Frontal cortex (tissue), 4 donors: ENCODE measurements at places on chromosomes 6 and 20.

DNA sequence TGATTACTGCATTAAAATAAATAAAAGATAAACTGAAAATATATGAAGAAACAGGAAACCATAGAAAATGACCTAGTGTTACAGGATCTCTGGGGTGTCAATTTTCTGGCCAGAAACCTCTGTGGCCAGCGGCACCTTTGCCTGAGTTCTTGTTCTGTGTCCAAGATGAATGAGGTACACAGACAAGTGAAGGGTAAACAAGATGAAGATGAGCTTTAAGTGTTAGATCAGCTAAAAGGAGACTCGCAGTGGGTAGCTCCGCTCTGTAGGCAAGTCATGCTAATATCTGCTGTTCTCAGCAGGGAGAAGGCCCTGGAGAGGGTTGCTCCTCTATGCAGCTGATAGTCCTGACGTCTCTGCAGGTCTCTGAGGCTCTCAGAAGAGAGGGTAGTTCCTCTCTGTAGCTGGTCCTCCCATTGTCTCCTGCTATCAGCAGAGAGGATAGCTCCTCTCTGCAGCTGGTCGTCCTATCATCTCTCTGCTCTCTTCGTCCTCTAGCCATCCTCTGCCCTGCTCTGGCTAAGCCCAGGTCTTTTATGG, 35.9 kb upstream of the TBC1D22B start:
- no peak for DNase-seq

- DNase-seq, result no peak
These were observed 5.2 kb upstream of the HINT3 start for GRCh38 chr6:125951323-125951722.

DNA sequence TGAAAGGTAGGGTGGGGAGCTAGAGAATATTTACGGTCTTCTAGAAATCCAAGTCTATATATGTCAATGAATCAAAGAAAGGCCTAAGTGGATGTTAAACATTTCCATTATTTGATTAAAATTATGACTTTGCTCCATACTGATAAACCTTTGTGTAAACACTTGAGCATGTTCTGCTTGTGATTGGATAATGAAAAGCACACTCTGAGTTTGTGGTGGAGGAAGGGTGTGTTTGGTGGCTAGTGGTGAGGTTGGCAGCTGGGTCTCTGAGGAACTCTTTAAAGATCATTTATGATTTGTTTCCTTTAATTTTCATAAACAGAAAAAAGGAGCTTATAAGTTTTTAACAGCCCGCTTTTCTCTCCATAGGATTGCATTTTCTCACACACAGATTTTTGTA, 84.7 kb downstream of the RFPL4B start:
- no peak for DNase-seq

- no peak for DNase-seq
These were observed 144.9 kb downstream of the TFAP2A start for GRCh38 chr6:10269814-10270472.

- DNase-seq, result no peak
These were observed 3.5 kb downstream of the FKBP1C start for GRCh38 chr6:63214816-63215215.

DNA sequence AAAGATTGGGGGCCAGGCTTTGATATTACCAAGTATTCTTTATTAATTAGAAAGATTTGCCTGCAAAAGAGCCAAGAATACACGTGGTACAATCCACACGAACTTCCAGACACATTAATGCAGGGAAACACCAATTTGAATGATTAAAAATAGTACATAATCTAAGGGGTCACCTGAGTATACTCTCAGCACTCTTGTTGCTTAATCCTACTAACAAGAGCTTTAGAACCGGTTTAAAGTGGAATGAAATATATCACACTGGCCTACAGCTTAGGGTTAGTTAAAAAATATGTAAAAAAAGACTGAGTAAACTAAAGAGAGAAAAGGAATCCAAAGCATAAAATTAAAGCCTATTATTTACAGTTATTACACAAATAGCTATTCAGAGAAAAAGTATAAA, 49.0 kb downstream of the COL9A1 start:
- DNase-seq, result no peak

GRCh38 chr6:169409742-169410312, 156.2 kb upstream of the THBS2 start:
- DNase-seq, result no peak

DNA sequence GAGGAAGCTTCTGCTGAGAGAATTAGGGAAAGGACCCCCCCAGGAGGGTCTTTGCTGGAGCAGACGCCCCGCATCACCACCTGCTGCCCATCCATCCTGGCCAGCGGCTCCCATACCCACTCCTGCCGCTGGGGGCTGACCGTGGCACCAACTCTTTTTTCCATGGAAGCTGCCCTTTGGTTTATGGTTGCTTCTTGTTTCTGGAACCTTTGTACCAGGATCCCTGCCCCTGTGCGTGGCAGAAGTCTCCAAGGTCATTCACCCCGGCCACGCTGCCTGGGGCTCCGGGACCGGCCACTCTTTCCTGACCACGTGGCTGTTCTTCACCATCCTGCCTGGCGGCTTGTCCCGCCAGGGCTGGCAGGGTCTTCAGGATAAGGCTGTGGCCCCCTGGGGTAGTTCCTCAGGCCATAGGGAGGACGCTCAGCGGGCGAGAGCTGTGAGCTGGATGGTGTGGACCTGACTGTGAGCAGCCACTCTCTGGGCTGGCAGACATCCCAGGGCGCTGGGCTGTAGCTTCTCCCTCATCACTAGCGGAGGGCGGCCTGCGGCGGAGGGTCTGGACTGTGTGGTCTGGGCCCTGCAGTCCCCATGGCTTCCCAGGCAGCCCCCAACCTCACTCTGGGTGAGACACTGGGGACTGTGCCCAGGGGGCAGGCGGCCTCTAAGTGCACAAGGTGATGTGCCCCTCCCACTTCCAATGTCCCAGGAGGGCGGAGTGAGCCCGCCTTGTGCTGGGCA, 22.8 kb upstream of the RBBP8NL start:
- DNase-seq, result no peak

DNA sequence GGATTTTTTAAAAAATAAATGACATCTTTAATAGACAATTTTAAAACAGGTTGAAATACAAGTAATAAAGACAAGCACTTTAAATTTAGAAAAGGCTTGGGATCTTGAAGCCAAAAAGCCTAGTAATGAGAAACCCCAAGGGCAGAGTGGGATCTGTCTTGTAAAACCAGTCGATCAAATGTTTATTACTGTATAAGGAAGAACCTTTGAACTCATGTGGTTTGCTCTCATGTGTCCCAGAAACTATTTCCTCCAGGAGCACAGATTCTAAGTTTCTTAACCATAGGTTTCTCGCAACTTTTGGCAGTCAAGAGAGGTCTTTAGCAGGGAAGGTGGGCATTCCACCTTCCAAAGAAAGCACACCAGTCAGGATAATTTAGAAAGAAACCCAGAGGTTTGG, 541.7 kb upstream of the BTBD3 start:
- no peak for DNase-seq

GRCh38 chr6:134097114-134097707, 44.8 kb upstream of the SLC2A12 start:
- DNase-seq, result no peak

- DNase-seq, result no peak
These were observed 269.9 kb downstream of the UTRN start for GRCh38 chr6:144555066-144555465.

DNA sequence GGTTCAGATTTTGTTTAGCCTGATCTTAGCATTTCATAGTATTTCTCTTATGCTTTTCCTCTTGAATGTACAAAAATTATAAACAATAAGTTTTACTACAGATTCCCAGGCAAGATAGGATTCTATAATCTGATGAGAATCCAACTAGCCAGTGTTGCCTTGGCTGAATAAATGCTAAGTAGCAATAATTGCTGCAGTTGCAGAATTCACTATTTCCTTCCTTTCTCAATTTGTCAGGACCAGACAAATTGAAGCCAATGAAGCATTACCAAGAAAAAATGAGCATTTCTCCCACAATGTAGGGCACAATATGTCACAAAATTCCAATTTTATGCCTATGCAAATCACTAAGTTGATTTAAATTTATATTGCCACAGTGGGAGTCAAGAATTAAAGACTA, 260.2 kb downstream of the KIF16B start:
- DNase-seq, result no peak

GRCh38 chr6:90997076-90997475, 410.2 kb upstream of the MAP3K7 start:
- DNase-seq, result no peak

DNA sequence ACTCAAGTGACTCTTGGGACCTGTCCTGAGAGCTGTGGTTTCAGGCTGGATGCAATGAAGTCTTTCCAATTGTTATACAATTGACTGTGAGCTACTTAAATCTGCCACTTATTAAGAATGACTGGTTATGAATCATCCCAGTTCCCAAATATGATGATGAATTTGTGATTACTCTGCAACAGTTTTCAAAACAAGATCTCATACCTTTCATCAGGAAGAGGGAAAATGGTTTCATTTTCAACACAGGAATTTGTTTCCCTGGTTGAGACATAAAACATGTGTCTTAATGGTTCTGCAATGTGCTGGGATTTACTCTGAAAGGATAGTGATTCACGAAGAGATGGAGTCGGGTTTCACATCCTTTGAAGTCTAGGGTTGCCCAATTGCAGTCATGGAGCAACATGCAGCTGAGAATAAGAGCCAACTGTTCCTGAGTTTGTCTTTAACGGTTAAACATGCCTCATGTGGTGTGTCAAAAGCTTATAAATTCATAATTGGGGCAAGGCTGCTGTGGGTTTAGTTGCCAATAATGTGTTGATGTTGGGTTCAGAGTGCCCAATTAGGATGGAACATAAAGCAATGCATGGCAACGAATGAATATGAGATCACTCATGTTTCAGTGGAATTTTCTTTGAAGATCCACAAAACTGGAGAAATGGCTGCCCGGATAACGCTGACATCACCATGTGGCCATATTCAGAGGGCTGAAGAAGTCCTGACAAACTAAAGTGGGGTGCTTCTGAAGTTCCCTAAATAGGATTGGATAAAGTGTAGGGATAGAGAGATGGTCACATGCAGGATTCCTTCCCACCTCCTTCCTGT, 41.0 kb downstream of the CYP24A1 start:
- no peak for DNase-seq

DNA sequence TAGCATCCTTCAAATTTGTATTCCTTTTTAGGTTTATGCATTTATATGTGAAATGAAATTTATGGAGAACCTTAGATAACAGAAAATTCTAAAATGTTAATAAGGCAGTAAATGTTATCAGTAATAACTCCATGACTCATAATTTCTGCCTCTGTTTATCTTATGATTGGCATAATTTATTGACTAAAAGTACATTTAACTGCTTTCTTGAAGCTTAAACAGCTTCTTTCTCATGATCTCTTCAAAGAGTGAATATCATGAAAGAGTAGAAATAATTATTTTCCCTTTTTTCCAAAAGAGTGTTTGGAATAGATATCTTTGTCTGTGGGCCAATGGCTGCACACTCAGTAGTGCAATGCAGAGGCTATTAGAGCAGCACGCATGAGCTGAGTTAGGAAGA, 91.3 kb downstream of the SHLD1 start:
- DNase-seq, result no peak

GRCh38 chr6:106448000-106448426, 87.5 kb downstream of the CRYBG1 start:
- no peak for DNase-seq

- no peak for DNase-seq
These were observed 568.0 kb upstream of the MARCKS start for GRCh38 chr6:113289166-113289565.

DNA sequence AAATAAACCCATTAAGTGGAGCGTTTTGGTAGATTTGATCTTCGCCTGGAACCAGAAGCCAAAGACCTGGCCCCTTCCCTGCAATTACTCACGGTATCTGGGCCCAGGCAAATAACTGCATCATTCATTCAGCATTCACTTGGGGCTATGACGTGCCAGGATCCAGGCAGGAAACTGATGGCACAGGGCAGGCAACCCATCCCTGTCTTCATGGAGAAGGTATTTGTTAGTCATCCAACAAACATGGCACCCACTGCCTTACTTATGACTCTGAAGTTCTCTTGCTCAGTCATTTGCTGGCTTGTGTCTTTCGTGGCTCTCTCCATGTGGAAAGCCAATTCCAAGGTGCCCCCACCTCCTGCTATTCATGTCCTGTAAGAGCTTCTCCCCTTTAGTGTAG, 232.4 kb downstream of the BMP7 start:
- DNase-seq, result no peak

- DNase-seq, result no peak
These were observed 49.5 kb downstream of the TOX2 start for GRCh38 chr20:43963872-43964791.

DNA sequence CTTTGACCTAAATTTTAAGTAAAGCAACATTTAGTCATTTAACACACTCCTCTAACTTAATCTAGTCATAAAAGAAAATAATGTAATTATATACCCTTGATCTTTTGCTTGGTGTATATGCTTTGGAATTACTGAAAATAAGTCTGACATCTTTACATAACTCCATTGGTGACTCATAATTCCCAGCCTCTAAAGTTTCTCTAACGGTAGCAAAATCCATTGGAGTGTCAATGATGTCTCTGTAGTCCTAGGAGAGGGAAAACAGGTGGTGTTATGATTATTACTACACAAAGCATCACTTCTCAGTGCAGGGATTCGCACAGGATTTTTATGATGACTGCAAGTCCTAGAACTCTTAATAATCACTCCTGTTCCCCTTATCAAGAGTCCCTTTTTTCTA, 80.2 kb downstream of the IRAK1BP1 start:
- DNase-seq, result no peak

DNA sequence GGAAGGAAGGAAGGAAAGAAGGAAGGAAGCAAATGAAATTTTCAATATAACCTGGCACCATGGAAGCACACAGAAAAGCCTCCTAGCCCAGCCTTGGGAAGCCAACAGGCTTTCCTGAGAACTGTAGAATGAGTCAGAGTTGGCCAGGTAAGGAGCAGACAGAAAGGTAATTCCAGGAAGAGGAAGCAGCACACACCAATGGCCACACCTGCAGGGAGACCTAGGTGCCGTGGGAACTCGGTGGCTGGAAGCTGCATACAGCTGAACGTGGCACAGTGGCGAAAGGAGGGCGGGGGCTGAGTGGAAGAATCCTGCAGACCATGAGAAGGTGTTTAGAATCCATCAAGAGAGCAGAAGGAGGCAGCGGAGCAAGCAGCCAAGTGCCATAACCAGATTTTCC, 224.8 kb upstream of the RREB1 start:
- DNase-seq, result no peak

GRCh38 chr6:106132153-106132698, 46.1 kb downstream of the PRDM1 start:
- no peak for DNase-seq
